ENCODE measurements at places on chromosomes 5 and 9.

DNA sequence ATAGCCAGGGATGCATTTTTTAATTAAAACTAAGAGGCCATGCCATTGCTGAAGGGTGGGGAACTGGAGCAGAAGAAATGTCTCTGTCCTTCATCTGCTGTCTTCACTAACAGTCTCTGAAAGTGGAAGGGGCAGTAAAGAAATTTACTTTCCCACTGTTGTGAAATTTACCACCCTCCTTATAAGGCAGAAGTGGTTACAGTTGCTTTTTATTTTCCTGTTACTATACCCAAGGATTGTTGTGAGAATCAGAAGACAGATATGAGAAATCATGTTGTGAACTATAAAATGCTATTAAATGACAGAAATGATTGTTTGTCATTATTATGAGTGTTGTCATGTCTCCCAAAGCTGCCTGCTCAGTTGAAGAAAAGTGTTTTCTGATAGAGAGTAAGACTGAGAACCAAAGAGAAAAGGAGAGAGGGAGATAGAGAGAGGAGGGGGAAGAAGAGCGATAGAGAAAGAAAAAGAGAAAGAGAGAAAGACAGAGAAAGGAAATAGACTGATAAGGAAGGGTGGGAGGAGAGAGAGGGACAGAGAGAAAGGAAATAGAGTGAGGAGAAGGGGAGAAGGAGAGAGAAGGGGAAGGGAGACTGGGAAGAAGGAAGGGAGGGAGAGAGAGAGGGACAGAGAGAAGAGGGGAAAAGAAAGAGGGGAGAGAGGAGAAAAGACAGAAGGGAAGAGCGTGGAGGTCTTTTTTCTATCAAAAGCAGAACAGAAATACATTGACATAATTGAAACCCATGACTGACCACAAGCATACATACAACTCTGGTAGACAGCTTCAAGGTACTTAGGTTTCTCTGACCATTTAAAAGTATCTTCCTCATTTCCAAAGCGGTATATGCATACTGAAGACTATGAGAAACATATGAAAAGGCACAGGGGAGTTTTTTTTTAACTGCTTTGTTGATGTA lies 22.5 kb downstream of the SEC61B start:
- DNase-seq: no peak

DNA sequence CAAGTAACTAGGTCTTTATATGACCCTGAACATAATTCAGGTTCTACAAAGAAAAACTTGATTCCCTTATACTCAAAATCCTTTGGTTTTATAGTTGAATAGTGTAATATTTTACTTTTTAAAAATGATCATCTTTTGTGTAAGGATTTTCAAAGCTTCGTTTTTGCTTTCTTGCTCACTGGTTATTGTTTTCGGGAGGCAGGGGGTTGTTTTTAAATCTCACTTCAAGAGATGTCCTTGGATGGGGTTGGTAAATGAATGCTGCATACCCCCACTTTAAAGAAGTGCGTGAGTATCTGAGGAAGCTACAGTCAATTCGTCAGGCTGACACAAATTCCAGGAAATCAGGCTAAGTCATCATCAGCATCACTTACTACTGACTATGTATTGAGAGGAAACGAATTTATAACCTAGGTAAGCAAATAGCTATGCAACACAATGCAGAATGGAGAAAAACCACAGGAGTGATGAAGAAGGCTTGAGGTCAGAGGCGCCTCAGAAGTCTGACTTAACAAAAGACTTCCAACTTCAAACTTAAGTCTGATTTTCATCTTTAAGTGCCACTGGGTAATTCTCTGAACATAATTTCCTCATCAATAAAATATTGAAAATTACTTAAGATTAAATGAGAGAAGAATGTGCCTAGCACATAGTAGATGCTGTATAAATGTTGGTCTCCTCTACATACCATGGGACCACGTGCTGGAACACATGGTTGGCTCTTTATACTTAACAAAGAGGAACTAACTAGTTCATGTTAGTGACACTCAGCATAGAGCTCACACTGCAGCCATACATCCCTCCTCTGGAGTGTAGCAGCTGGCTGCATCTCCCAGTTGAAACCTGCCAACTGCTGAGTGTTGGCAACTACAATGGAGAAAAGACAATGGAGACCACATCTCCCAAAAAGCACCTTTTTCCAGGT lies 106.0 kb upstream of the KIF2A start:
- DNase-seq: no peak

- DNase-seq: no peak
These were observed 136.5 kb downstream of the PHF2 start for GRCh38 chr9:93712896-93713295.

- DNase-seq: no peak
These were observed 42.5 kb upstream of the SH3PXD2B start for GRCh38 chr5:172496671-172497371.

- no peak for DNase-seq
These were observed 2.4 kb upstream of the MOB3B start for GRCh38 chr9:27532046-27532445.

DNA sequence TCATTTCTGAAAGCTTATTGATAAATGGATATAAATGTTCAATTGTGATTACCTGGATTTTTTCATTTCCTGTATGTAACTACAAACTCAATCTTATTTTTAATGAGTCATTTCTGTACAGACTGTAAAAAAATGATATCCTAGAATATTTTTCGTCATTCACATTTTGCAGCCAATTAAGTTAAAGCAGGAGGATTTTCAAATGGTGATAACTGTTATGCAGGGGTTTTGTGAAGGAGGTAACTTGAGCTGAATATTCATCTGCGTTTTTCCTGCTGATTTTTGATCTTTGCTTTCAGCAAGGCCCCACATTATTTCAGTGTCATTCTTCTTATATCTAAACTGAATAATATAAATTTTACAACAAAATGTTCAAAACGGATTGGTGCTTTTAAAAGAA lies 74.1 kb downstream of the SLF1 start:
- no peak for DNase-seq

GRCh38 chr5:148788636-148789035 lies 37.8 kb upstream of the ADRB2 start:
- no peak for DNase-seq

DNA sequence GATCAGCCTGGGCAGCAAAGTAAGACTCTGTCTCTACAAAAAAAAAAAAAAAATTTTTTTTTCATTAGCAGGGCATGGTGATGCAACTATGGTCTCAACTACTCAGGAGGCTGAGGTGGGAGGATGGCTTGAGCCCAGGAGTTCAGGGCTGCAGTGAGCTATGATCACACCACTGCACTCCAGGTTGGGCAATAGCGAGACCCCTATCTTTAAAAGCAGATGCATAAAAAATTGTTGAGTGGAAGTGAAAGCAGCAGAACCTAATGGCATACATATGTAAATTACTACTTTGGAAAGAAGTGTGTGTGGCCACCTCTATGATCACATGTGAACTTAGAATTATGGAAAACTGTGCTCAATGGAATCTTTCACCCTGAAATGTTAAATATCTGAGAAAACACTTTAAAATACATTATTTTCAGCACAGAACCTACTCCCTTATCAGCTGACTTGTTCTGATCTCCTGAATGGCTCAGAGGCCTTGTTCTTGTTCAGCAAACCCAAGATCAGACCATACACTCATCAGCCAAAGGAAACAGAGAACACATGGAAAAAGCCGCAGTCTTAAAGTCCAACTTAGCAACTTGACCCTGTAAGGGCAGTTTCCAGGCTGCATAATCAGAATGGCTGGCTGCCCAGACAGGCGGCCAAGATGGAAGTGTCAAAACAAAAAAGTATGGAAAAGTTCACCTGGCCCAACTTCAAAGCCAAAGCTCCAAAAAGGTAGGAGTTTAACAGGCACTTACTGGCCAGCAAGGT lies 56.5 kb downstream of the SIL1 start:
- DNase-seq: no peak

GRCh38 chr5:5116956-5117355 lies 23.2 kb upstream of the ADAMTS16 start:
- no peak for DNase-seq

- DNase-seq: no peak
These were observed 99.0 kb downstream of the MEGF10 start for GRCh38 chr5:127389601-127390000.

DNA sequence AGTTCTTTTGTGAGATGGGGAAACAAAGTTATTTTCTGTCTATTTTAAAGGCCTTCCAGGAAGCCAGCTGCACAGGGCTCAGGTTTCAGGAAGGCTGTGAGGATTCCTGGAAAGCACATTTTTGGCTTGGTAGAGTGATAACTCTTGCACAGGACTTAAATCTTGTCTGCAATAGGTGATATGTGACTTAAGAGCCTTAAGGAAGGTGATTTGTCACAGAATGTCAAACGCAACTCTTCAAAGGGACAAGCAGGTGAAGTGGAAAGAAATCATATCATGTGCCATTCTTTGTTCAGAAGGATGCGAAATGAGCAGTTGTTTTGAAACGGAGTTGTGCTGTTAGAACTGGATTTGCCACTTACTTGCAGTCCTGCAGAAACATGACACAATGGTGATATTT lies 459.3 kb downstream of the MAT2B start:
- no peak for DNase-seq

DNA sequence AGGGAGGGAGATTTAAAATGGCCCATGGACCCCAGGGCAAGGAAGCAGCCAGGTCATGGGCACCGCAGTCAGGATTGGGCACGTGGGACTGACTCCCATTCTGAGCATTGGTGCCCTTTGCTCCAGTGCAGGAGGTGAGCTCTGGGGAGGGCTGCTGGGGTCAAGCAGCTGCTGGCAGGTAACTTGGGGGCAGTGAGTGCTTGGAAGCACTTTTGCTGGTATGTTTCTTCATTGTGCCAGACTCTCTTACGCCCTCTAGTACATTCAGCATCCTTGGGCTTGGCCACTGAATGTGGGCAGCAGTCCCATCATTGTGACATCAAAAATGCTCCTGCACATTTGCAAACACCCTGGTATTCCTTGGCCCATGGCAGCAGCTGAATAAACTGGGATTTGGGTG lies 32.7 kb downstream of the PRRC2B start:
- no peak for DNase-seq

DNA sequence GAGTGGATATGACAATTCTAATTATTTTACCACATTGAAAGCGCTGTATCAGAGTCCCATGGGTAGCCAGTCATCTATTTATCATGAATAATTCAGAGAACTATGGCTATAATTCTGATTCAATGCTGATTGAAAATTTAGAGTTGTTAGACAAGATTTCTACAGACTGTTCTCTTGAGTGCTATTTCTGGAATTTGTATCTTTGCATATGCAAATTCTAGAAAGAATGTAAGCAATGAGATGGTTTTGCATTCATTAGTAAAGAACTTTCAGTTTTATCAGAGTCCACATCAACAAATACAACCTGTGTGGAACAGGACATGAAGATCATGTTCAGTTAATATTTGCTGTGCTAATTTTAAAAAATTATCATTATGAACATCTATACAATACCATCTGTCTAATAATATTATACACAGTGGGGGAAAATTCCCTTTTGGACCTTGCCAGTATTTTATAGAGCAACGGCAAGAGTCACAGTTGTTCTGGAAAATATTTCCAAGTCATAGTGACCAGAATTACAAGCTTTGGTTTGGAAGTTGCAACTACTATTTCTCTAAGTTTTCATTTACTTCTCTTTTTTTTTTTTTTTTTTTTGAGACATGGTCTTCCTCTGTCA lies 372.7 kb upstream of the PTGER4 start:
- no peak for DNase-seq

- DNase-seq: no peak
These were observed 122.2 kb downstream of the C9orf50 start for GRCh38 chr9:129498451-129499384.

DNA sequence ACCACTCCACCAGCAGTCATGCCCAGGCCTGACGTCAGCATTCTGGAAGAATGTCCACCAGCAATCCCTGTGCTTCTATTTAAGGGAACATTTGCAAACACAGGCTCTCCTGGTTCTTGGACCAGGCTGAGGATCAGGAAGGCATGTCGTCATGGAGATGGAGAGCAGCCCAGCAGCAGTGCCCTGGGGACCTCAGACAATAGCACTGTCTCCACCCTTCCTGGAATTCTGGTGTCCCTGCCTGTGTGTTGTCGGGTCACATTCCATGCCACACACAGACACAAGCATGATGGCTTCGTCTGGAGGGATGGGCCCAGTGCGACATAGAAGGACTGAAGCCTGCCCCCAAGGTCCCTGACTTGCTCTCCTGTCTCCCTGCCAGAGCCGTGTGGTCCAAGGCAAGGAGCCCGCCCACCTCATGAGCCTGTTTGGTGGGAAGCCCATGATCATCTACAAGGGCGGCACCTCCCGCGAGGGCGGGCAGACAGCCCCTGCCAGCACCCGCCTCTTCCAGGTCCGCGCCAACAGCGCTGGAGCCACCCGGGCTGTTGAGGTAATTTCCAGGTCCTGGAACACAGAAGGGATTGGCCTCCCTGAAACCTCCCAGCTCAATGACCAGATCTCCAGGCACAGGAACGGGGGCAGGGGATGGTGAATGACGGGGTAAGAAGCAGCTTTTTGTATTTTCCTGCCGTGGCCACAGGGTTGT lies 43.8 kb downstream of the STOM start:
- DNase-seq: no peak

GRCh38 chr5:133981714-133982113 lies 13.3 kb upstream of the C5orf15 start:
- DNase-seq: no peak

GRCh38 chr9:113734826-113735225 lies 141.3 kb upstream of the ZNF618 start:
- no peak for DNase-seq

GRCh38 chr9:36041506-36041905 lies 4.8 kb downstream of the RECK start:
- DNase-seq: no peak

DNA sequence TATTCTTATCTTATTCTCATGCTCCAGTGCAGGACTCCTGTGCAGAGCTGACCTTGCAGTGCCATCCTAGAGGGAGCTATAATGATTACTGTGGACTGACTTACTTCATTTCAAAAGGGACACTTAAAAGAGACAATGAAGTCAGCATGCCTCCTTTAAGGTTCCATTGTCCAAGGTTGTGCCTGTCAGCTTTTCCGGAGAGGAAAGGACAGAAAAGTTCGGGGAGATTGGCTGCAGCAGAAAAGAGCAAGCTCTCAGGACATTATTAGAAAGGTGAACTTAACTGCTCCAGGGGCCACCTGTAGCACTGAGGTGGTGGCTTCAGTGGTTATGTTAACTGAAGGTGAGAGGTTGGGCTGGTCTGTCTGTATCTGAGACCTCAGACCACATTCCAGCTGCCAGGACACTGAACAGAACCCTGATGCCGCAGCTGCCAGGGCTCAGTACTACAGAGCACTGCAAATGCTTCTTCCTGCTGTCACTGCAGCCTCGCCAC lies 112.9 kb downstream of the ST8SIA4 start:
- no peak for DNase-seq

- DNase-seq: no peak
These were observed 141.5 kb upstream of the FER start for GRCh38 chr5:108606185-108606584.

GRCh38 chr5:90386099-90386710 lies 23.4 kb downstream of the CETN3 start:
- DNase-seq: peak; percentile 5

GRCh38 chr5:73812962-73813588 lies 187.1 kb downstream of the ARHGEF28 start:
- DNase-seq: no peak

GRCh38 chr5:132829742-132830435 lies 558 bp downstream of the SHROOM1 start:
- no peak for DNase-seq

- no peak for DNase-seq
These were observed 6.8 kb upstream of the CEP120 start for GRCh38 chr5:123429993-123430392.

Data from NCI-H446 (cell line).